ENCODE measurements at places on chromosomes 7 and 10.

- DNase-seq, result no peak
Measured at GRCh38 chr7:46513447-46513848, 592.4 kb upstream of the IGFBP3 start.

GRCh38 chr7:135420786-135421185 lies 89.1 kb downstream of the CNOT4 start:
- DNase-seq, result no peak

DNA sequence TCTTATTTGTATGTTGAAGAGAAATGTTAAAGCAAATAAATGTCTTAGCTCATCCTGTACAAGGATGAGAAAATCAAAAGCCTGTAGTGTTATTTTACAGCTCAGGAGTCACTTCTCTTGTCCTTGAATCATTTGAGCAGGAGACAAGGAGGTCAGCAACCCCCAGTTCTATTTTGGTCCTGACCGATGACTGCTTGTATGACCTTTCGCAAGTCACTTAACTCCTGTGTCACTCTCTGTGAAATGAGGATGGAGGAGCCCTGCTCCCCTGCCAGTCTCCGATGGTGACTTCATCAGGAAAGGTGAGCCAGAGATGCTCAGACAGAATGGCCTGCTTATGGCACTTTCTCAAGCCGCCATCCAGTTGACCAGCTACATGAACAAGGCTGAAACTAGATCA lies 101.0 kb downstream of the CELF2 start:
- DNase-seq, result no peak

- no peak for DNase-seq
Measured at GRCh38 chr10:13165177-13165576, 3.8 kb downstream of the MCM10 start.

- DNase-seq, result no peak
Measured at GRCh38 chr7:28684650-28685241, 272.4 kb downstream of the CREB5 start.

DNA sequence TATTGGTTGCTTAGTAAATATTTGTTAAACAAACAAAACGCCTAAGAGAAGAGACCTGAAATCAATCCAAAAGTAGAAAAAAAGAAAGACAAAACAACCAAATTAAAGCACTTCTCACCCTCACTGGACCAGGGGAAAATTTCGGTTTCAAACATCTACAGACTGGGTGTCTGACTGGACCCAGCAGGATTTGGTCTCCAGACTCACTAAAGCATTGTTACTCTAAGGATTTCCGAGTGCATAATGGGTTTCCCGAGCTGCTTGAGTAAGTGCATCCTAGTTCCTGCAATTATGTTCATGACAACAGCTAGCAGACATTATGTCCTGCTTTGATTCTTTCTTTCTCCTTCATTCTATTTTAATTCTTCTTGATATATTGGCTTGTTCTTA lies 51.8 kb upstream of the FAM3C start:
- no peak for DNase-seq

- DNase-seq, result no peak
Measured at GRCh38 chr7:13032576-13032975, 345.1 kb downstream of the ARL4A start.

- DNase-seq, result peak; percentile 21
Measured at GRCh38 chr10:12388671-12389070, 39.3 kb downstream of the CAMK1D start.

DNA sequence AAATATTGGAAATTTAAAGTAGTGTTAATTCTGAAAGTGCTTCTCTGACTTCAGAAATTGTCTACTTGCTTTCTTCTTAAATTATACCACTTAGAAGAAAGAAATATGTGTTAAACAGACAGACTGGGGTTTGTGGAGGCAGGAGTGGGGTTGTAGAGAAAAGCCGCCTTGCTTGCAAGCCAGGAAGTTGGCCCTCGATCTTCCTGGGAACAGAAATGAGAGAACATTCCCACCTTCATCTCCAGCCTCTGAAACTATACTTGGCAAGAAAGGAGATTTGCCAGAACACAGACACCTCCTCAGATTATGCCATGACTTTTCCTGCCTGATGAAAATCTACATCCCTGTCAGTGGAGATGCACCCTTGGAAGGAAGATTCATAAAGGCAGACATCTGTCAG lies 171.2 kb upstream of the CHRM2 start:
- no peak for DNase-seq

DNA sequence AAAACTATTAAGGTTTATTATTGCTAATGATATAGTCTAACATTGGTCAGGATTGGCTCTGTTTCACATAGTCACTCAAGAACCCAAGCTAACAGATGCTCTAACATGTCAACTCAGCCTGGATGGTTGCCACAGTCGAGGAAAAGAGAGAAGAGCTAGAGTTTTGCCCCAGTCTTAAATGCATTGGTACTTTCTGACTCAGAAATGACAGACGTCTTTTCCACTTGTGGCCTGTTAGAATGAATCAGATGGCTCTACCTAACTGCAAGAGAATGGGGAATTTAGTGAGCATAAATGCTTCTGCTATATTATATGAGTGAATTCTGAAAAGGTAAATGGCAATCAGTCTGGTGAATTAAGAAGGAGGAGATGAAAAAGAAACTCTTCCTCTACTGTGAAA lies 13.9 kb downstream of the HECTD2 start:
- no peak for DNase-seq

DNA sequence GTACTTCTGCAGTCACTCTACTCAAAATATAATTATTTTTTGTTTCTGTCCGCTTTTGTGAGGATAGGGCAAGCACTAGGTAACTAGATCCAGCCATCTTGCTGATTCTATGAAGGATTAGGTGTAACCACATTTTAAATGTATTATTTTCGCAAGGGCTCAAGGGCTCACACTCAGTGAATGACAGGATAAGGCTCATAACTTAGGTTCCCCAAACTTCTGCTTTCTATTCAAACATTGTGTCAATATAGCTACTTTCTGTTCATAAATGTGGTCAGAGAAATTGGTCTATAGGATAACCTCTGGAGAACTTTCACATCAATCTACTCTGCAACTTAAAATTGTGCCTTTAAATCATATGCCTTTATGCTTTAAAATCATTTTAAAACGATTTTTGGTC lies 1141.2 kb downstream of the SORCS1 start:
- DNase-seq, result no peak

DNA sequence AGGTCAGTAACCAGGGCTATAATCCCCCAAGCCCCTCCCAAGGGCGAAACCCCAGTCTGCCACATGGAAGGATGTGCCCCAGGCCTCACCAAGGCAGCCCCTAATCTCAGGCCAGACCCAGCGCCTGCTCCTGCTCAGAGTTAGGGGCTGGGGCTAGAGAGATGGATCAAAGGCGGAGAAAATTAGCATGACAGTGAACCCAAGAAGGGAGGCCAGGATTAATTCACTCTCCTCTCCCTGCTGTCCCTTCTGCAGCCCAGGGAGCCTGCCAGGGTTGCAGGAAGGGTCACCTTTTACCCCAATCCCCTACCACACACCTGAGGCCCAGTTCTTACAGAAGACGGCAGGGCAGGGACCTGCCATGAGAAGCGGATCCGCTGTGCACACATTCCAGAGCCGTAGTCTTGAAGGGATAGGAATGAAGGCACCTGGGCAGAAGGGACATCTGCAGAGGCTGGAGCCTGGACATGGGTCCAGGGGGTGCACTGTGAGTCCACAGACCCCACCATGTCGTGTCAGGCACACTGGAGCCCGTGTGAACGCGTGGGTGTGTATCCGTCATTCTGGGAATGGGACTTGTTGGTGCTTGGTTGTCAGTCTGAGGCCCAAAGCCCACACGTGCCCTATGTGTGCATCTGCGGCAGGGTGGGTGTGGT lies 11.9 kb upstream of the ZMIZ1 start:
- no peak for DNase-seq

- no peak for DNase-seq
Measured at GRCh38 chr10:123666318-123667236, at the start of gene GPR26. TSS of gene GPR26 (plus strand) at chr10:123666355. CDS start at chr10:123666408, 53 bp downstream.

GRCh38 chr10:24708081-24708480 lies 15.6 kb downstream of the ARHGAP21 start:
- DNase-seq, result no peak

GRCh38 chr10:87603196-87603595 lies 56.5 kb upstream of the PAPSS2 start:
- DNase-seq, result no peak

- DNase-seq, result no peak
Measured at GRCh38 chr7:158445421-158446175, 142.0 kb downstream of the PTPRN2 start.

GRCh38 chr7:112453505-112454171 lies 3.4 kb downstream of the IFRD1 start:
- DNase-seq, result no peak

GRCh38 chr10:45076891-45077290 lies 76.2 kb downstream of the ZNF22 start:
- DNase-seq, result no peak

DNA sequence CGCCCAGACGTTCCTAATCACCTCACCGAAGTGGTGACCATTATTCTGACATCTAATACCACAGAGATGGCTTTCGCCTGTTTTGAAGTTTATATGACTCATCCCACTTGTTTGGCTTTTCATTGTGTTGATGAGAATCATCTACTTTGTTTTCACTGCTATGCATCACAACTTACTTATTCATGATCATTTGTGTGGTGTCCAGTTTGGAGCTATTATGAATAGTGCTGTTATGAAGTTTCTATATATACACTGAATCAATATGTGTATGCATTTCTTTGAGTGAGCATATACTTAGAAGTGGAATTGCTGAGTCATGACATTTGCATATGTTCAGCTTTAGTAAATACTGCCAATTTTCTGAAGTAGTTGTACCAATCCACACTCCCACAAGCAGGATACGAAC lies 38.6 kb upstream of the TNKS2 start:
- DNase-seq, result no peak

DNA sequence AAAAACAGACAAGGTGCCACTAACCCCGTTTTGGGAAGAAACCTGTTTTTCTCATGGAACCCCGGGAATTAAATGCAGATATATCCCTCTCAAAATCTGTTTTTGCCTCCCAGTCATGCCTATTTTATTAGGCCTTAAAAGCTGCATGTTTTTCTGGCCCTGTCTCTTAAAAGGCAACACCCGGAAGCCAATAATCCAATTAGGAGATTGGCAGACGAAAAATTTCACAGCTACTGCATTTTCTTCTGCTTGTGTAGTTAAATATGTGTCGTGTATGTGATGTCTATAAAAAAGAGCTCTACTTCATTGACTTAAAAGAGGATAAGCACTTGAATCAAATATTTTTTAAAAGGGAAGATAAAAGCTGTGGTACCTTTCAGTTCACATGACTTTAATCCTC lies 31.9 kb upstream of the OPTN start:
- no peak for DNase-seq

DNA sequence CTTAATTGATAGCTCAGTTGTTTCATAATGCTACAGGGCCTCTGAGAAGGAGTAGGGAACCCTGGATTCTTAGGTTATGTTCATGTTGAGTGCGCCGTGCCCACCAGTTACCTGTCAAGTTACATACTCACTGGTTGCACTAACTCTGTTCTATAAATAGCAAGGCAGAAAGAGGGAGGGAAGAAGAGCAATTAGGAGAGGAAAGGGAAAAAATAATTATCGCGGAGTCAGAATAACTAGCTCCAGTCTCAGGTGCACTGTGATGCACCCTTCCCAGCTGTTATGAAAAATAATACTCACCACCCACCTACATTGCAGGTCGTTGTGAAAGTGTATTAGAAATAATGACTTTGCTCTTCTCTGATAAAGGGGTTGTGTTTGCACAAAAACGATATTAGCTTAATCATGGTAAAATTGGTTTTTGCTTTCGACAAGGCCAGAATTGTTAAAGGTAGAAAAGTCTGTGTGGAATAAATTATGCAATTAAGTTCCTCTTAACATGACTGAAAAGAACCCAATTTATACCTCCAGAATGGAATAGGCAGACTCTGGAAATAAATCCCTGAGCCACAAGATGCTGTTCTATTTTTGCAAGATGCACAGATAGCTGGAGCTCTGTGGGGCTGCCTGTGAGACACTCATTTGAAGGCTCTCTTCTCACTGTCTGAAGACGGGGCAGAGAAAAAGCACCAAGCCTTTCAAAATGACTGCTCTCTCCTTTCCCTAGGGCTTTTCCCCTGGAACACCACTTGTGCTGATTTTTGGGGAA lies 137.6 kb upstream of the PITRM1 start:
- no peak for DNase-seq

- DNase-seq, result no peak
Measured at GRCh38 chr7:73828972-73829371, 1.8 kb upstream of the CLDN4 start.

DNA sequence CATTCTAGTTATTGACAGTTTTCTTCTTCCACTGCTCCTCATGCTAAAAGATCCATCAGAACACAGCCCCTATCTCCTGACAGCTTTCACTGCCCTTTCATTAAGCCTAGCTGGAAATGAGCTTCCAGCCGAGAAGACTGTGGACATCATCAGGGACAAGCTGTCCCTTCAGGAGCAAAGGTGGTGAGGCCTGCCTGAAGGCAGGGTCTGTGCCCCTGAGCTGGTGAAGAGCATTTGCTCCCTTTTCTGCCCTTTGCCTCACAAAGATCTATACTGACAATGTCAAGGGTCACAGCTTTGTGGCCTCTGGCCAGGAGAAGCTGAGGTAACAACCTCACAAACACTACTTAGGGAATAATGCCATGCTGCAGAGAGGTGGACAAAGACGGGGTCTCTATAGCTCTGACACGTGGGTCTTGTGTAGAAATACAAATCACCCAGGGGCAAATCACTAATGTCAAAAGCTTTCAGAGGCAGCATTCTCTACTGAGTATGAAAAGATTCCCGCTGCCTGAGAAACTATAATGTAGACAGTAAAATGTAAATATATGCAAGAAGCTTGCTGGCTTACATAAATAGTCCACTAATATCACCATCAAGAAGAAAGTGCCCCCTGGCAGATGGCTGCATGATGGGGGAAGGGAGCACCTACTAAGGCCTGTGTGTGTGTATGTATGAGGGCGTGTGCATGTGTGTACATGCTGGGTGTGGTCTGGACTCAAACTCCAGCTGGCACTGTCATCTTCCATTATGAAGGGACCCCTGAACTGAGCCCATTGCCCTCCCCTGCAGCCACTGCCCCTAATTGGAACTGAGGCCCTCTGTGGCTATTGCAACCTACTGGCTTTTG lies 55.8 kb downstream of the HBP1 start:
- DNase-seq, result no peak

DNA sequence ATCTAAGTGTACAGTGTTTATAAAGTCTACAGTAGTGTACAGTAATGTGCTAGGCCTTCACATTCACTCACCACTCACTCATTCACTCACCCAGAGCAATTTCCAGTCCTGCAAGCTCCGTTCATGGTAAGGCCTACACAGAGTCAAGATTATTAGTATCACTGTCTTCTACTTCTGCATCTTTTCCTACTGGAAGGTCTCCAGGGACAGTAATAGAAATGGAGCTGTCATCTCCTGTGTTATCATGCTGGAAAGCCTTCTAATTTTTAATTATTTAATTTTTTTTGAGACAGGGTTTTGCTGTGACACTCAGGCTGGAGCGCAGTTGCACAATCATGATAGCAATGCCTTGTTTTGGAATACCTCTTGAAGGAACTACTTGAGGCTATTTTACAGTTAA lies 207.0 kb downstream of the HTR7 start:
- no peak for DNase-seq

DNA sequence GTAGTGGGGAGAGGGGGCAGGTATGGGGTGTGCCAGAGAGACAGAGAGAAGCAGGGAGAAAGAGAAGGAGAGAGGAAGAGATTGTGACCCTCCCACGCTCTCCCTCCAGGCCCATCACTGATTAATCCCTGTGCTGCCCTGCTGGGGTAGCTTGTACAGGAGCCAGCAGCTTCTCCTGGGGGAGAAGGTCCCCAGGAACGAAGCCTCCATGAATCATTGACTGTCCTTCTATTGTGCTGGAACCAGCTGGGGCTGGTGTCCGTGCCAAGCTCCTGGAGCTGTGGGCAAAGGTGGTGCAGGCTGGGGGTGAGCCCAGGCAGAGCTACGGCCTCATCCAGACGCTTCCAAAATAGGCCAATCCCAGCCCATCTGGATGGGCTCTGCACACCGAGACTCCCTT lies 20.9 kb downstream of the AQP1 start:
- no peak for DNase-seq

All from NCI-H187 (cell line).